ENCODE measurements at places on chromosomes 3 and 15.

GRCh38 chr3:128965818-128966217, 28.1 kb downstream of the CFAP92 start:
- DNase-seq = no peak

DNA sequence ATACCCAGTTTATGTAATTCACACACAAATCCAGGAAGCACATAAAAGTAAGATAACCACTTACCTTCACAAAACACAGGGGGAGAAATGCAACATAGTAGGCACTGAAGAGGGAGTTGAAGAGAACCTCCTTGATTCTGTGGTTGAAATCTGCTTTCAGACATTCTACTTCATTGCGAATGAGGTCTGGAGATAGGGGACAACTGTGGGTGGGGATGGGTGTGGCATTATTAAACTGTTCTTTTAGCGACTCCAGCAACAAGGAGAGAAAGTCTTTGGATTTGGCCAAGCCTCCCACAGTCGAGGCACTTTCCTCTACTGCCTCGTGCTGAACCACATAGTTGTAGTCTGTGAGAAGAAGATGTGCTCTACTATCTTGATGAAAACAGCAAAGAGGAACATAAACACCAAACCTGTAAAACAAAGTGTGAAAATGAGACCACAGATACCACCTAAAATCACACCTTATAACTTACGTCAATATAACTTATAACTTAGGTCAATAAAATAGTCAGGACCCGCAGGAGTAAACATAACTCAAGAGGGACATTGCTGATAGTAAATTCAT, 25.6 kb downstream of the TMEM39A start:
- DNase-seq = no peak

GRCh38 chr3:48186631-48187300, 1.5 kb downstream of the CDC25A start:
- DNase-seq = no peak

- DNase-seq = no peak
These were observed 400.7 kb upstream of the TPM1 start for GRCh38 chr15:62641825-62642224.

GRCh38 chr3:195226445-195226844, 44.5 kb downstream of the XXYLT1 start:
- no peak for DNase-seq

Measured in psoas muscle (tissue), 8 donors.